ENCODE measurements at places on chromosomes 16 and 17. TPM values are rescaled to one million over a fixed set of nuclear protein-coding genes. Genes with fewer than 3 reads are reported as not detected.

DNA sequence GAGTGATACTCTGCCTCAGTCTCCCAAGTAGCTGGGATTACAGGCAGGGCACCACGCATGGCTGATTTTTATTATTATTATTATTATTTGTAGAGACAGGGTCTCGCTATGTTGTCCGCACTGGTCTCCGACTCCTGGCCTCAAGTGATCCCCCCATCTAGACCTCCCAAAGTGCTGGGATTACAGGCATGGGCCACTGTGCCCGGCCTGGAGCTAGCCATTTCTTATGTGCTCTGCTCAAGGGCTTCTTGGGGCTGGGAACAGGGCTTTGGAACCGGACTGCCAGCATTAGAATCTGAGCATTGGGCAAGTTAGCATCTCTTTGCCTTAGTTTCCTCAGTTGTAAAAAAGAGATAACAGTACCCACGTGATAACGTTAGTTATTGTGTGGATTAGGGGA lies 111.3 kb downstream of the C16orf78 start:
- no peak for DNase-seq

CRYBA1 gene
- total RNA-seq = not detected

DNA sequence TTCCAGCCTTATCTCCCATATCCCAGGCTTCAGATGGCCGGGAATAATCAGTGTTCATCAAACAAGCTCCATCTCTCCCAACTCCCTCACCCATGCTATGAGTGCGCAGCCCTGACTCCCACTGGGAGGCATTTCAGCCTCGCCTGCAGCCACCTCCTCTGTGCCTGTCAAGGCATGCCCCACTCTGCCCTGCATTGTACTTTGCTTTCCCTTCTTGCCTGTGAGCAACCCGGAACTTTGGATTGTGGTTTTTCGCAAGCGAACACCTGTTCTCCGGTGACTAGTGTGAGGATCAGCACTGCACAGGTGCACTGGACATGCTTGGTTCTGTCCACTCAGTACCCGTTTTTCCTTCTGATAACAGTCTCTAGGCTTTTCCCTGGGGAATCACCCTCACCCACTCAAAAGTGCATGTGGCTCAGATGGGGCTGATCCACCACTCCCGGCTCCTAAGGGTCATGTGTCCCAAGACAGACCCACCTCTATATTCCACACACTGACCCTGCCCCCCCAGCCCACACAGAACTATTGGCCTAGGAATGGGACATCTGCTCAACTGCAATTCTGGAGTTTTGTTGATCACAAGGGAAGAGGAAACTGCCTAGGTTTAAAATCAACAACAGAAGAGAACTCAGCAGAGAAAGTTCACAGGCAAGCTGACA lies 9.1 kb downstream of the CHST6 start:
- DNase-seq = no peak

DNA sequence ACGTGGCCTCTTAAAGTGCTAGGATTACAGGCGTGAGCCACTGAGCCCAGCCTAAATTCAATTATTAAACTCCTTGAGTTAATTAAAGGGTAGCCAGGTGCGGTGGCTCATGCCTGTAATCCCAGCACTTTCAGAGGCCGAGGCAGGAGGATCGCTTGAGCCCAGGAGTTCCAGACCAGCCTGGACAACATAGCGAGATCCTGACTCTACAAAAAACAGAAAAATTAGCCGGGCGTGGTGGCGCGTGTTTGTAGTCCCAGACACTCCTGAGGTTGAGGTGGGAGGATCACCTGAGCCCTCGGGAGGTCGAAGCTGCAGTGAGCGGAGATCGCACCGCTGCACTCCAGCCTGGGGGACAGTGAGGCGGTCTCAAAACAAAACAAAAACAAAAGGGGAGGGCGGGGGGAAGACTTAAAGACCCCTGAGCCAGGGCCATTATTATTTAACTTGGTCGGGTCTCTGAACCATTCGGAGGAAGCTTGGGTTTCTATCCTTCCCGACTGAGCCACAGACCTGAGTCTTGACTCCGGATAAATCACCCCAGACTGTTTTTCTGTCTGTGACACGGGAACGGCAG lies 19.5 kb downstream of the BCL7C start:
- no peak for DNase-seq

DNA sequence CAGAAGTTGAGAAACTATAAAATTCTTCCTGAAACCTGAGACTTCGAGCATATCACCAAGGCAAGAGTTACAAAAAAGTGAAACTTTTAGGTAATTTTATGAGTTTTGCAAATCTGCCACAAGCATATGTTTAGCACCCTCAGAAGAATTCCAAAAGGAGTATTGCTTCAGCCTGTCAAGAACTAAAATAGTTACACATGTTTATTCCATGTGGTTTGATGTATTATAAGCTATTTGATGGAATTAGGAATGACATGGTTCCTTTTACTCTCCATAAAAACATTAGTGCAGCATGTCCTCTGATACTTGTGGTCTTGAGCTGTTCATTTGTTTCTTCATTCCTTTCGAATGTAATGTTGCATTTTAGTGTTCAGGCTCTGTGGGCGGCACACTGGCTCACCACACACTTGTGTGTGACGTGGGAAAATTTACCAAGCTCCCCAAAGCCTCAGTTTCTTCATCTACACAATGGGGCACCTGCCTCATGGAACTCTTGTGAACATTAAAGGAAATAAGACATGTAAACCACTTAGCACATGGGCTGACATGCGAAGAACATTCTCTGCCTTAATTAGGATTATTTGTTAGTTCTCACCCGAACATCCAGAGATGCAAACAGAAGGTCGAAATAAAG lies 204.2 kb upstream of the FOXF1 start:
- no peak for DNase-seq

PPY gene
- not detected for total RNA-seq

DNA sequence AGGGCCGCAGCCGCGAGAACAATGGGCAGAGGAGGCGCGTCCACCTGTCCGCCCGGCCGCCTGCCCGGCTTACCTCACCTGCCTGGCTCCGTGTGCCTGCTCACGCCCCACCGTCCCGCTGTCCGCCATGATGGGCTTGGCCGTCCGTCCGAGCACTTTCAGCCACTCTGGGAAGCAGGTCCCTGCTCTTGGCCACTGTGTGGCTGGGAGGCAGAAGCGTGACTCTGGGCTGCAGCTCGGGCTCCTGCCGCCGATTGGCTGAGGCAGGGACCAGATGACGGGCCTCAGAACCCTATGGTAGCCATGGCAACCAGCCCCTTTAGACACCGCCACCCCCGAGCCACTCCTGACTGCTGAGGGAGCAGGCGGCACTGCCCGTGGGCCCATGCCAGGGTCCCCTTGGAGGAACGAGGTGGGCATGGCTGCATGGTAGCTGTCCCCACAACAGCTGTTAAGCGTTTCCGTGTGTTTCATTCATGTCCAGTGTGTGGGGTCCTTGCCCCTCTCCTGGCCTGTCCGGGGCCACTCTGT lies 8.9 kb upstream of the AXIN1 start:
- DNase-seq = no peak

- DNase-seq = no peak
Observed at GRCh38 chr17:42441371-42442195, 17.1 kb upstream of the ATP6V0A1 start.

GRCh38 chr16:50888486-50889261 lies 146.8 kb downstream of the CYLD start:
- no peak for DNase-seq

TBC1D3E gene
- not detected for total RNA-seq

PLA2G10 gene
- not detected for total RNA-seq

METTL26 gene
- 64.5 TPM for total RNA-seq
